ENCODE measurements at places on chromosomes 5 and 9.

GRCh38 chr5:148733601-148734438, 79.5 kb upstream of the HTR4 start:
- DNase-seq: peak; percentile 47

DNA sequence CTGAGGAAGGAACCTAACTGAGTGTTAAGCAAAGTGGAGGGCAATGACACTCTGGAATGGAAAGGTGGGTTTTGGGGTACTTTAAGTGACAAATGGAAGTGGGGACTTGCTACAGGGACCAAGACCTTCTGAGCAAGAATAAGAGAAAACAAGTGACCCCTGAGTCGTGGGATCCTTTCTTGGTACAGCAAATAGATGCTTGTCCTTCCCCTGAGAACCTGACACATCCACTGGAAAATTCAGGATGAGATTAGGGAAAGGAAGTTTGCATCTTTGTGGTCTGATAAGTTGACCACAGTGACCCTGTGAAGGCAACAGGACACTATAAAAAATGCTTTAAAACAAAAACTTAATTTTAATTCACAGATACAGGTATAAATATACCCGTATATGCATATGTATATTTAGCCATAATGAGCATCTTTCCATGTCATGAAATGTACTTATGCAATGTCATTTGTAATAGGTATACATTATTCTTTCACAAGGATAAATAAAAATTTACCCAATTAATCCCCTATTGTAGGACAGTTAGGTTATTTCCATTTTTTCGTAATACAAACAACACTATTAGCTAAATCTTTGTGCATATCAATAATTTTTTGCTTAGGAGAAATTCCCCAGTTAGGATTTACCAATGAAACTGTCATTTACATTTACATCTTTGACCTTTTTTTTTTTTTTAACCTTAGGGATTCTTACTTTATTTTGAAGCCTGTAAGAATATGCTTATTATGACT, 2.0 kb upstream of the IRF1 start:
- no peak for DNase-seq

DNA sequence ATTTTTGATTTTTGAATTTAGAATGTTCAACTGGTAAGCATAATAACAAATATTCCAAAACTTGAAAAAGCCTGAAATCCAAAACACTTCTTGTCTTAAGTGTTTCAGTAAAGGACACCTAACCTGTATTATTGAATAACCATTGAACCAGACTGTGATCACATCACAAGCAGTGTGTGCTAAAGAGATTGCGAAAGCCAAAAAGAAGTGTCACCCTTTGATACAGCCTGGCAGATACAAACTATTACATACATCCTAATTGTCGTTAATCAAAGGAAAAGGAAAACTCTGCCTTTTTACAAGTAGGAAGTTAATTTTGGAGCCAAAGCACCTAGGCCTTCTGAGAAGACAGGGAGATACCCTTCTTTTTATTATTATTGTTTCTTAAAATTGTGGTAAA, 8.4 kb upstream of the FAM120AOS start:
- no peak for DNase-seq

- peak; percentile 3 for DNase-seq
These were observed 386.1 kb upstream of the MPDZ start for GRCh38 chr9:13665418-13666066.

- DNase-seq: peak; percentile 54
These were observed 4.2 kb upstream of the NFIL3 start for GRCh38 chr9:91427873-91428272.

DNA sequence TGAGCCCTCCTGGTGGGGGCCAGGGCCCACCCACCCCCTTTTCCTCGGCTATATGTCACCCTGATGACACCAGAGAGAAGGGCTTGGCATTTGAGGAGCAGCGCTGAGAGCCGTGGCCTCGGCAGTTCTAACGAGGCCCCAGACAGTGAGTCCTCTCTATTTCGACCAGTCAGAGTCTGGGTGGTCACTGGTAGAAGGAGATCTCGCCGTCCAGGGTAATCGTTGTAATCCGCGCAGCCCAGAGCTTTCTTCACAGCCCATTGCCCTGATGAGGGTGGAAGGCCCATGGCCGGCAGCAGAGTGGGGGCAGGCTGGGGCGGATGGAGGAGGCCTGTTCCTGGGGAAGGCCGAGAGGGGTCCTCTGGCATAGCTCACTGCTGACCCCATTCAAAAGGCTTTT, 70.2 kb downstream of the PSMB7 start:
- DNase-seq: no peak

Data from AG08395 (cell line).